Kidney (tissue), 22 donors: ENCODE measurements at places on chromosomes 7 and 10. TPM values are rescaled to one million over a fixed set of nuclear protein-coding genes. Genes with fewer than 3 reads are reported as not detected.

DNA sequence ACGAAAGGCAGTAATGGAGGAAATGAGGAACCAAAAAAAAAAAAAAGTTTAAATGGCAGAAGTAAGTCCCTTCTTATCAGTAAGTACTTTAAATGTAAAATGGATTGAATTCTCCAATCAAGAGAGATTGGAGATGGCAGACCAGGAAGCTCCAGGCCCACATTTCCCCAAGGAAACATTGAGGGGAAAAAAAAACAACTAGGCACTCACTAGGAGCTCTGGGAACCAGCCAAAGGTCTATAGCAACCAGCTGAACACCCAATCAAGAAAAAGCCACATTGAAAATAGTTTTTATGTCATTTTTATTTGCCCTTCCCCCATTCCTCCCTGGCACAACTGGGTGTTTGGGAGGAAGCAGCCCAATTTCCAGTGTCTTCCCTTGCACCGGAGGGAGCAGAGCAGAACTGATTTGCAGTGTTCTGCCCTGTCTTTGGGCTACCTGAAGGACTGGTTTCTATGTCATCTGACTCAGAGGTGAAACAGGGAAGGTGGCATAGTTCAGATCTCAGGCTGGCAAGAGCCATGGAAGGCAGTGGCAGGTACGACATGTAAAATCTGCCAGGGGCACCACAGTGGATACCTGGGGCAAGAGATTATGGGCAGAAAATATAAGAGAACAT lies 121.9 kb downstream of the SMURF1 start:
- no peak for DNase-seq

The WAC gene
- 107 TPM for total RNA-seq

DNA sequence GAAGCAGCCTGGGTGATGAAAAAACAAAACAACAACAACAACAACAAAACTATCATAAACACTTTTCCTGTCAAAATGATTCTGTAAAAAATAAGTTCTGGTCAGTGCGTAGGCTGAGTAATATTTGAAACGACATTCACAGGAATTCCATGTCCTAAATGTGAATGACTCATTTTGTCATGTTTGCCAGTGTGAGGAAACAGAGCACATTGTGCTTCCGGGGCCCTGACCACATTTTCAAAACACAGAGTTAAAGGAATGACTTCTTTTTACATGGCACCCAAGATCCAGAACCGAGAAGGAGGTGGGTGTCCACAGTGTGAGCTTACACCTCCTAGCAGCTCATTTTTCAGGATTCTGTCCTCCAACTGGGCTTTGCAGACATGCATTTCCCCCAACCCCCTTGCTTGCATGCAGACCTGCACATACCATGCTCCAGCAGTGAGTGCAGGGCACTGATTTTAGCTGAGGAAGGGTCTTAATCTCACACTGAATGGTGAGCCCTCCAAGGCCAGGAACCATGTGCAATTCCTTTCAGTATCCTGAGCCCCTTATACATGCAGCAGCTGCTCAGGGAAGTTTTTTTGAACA lies 3.0 kb downstream of the CLRN3 start:
- no peak for DNase-seq

- DNase-seq = no peak
Measured at GRCh38 chr7:77289387-77289786, 89.8 kb upstream of the FGL2 start.

The HOGA1 gene
- 28.8 TPM for total RNA-seq

DNA sequence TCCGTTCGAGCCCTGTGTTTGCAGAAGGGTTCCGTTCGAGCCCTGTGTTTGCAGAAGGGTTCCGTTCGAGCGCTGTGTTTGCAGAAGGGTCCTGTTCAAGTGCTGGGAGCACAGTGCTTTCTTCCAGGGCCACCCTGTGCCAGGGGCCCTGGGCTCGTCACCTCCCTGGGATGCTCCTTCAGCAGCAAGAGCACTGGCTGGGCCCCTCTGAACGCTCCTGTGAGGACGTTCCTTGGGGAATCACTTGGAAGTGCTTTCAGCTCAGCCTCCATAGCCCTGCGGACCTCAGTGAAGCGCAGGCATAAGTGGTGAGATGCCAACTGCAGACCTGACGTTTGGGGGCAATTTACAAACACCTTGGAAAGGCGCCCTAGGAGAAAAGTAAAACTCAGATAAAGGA lies 103.6 kb downstream of the DYNC2I1 start:
- DNase-seq = peak; percentile 48

The PSD gene
- 2.2 TPM for total RNA-seq
